T-cell (primary cell): ENCODE measurements at places on chromosomes 16 and 17. TPM values are rescaled to one million over a fixed set of nuclear protein-coding genes. Genes with fewer than 3 reads are reported as not detected.

FSCN2 gene
- total RNA-seq: 1.2 TPM

SLC16A13 gene
- total RNA-seq: 4.8 TPM

NPIPB6 gene
- total RNA-seq: 3.2 TPM

NOXO1 gene
- total RNA-seq: not detected

TBC1D3C gene
- total RNA-seq: not detected

SYT17 gene
- total RNA-seq: not detected

ABCA10 gene
- total RNA-seq: 2.4 TPM

UBE2G1 gene
- total RNA-seq: 49.6 TPM

UTS2R gene
- not detected for total RNA-seq

TMEM220 gene
- total RNA-seq: 3.5 TPM

IRF8 gene
- 15.4 TPM for total RNA-seq

CCL5 gene
- 124 TPM for total RNA-seq

- no peak for DNase-seq
Measured at GRCh38 chr17:45991341-45991740, 7.7 kb upstream of the STH start.

- DNase-seq: peak; percentile 65
Measured at GRCh38 chr16:88685156-88686061, 898 bp downstream of the SNAI3 start.

DNA sequence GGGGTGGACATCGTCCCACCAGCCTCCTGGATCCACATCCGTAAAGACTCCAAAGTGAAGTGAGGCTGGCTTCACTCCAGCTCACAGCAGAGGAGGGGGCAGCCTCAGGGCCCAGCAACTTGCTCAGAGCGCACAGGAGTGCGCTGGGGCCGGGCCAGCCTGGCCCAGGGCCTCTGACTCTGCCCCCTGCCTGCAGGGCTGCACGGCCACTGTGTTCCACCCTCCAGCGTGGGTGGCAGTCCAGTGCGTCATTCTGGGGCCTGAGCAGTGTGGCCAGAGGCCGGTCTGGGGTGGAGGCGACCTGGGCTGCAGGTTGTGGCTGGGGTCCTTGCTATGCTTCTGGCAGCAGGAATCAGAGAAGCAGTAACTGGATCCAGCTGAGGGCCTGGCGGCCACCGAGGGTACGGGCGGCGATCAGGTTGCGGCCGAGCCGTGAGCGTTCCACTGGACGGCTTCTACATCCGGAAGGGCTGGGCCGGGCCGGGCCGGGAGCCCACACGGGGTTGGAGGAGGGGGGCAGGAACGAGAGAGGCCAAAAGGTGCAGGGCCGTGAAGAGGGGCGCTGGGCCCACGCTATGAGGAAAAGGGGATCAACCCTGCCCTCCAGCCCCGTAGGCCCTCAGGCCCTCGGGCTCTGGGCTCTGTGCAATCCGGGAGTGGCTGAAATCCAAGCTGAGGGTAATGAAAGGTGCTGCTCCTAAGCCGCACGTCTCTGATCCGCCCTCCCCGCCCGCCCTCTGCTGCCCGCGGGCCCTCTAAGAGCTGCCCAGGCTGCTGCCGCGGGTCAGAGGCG, at the start of gene FSCN2:
FSCN2 (plus strand) TSS at position 787 of the 793 bp plus-strand sequence. CDS start 155 bp downstream, outside the sequence.
- no peak for DNase-seq

DNA sequence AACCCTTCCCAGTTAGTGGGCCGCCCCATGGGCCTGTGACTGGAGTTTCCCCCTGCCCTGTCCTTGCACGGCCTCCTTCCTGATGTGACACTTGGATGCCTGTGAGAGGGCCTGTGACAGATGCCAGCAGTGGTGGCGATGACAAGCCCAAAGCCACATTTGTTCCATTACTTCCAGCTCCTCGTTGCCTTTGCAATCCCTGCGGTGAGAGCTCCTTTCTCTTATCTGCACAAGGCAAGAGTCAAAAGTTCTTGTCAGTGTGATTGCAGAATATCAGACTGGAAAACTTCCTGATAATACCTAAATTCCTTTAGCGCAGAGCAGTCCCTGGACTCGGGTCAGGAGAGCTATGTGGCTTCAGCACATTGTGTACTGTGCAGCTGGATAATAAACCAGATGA, 54.4 kb upstream of the ARHGAP44 start:
- no peak for DNase-seq

DNA sequence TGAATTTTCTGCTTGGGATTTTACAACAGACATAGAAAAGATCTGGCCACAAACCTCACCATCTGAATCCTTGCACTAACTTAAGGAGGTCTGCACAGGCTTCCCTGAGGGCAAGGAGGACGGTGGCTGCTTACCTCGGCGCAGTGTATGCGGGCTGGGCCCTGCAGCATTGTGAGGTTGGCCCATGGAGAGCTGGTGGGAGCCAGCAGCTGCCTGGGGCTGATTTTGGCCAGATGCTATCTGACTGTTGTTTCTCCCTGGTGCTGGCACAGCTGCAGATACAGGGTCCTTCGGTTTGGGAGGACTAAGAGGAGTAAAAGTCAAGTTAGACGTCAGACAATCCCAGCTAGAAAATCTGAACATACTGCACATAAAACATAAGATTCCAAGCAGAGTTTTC, 79.8 kb downstream of the ARHGAP17 start:
- no peak for DNase-seq

DNA sequence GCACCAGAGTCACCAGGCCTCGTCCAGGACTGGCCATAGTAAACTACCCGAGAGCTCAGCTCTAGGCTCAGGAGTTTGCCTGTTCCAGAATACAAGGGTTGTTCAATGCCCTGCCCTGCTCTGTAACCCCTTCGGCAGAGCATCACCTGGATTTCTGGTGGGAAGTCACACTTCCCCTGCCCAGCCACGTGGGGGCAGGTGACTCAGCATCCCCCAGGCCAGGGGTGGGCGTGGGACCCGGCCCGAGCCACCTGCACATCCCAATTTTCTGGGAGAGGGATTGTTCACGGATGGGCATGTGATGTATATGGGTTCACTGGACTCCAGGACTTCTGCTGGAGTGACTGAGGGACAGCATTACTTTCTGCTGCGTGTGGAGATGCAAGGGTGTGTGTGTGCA, 25.8 kb downstream of the COX4I1 start:
- DNase-seq: no peak

GRCh38 chr17:37818689-37819088, 73.8 kb upstream of the HNF1B start:
- no peak for DNase-seq

DNA sequence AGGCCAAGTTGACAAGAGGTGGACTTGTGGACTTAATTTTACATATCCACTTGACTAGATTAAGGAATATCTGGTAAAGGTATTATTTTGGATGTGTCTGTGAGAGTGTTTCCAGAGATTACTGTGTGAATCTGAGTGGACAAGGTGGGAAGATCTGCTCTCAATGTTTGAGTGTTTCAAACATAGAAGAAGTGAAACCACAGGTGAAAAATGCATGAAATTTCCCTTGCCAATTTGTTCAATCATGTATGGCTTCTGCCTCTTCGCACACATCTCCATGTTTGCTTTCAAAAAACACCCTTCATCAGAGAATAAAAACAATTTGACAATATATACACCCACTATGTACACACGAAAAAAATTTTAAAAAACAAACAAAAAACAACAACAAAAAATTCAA, 152.7 kb downstream of the SALL1 start:
- DNase-seq: no peak

DNA sequence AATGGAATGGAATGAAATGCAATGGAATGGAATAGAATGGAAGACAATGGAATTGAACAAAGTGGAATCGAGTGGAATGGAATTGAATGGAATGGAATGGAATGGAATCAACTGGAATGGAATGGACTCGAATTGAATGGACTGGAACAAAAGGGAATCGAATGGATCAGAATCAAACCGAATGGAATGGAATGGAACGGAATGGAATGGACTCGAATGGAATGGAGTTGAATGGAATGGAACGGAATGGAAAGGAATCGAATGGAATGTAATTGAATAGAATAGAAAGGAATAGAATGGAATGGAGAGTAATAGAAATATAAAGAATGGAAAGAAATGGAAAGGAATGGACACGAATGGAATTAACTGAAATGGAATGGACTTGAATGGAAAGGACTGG, 475.2 kb upstream of the WSB1 start:
- no peak for DNase-seq

DNA sequence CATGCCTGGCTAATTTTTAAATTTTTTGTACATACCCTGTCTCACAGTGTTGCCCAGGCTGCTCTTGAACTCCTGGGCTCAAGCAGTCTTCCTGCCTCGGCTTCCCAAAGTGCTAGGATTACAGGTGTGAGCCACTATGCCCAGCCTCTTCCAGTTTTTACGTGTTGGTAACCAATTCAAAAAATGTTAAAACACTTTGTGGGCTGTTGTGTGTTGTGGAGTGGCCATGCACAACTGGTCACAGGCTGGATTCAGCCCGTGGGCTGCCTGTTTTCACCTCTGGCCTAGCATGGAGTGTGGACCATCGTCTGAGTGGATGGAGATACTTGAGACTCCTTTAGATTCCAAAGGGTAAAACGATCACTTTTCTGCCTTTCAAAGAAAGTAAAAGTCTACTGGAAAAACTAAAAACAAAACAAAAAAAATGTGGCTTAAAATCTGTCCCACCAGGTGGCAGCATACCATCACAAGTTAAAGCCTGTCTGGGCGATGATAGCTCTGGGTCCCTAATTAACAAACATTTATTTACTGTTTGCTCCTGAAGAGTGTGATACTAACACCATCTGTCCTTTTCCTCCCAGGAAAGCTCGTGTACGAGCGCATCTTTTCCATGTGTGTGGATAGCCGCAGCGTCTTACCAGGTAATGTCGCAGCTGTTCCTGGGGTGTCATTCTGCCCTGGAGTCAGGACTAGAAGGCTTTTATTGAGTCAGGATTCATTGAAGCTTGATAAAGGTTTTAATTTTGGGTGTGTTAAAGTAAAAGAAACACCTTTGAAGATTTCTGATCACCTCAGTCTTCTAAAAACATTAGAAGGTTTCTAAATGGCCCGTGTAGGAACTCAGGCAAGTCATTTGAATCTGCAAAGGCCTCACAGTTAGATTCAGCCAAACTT, 45.8 kb downstream of the VPS35L start:
- peak; percentile 14 for DNase-seq

- DNase-seq: no peak
Measured at GRCh38 chr17:55990332-55991006, 162.8 kb upstream of the ANKFN1 start.

DNA sequence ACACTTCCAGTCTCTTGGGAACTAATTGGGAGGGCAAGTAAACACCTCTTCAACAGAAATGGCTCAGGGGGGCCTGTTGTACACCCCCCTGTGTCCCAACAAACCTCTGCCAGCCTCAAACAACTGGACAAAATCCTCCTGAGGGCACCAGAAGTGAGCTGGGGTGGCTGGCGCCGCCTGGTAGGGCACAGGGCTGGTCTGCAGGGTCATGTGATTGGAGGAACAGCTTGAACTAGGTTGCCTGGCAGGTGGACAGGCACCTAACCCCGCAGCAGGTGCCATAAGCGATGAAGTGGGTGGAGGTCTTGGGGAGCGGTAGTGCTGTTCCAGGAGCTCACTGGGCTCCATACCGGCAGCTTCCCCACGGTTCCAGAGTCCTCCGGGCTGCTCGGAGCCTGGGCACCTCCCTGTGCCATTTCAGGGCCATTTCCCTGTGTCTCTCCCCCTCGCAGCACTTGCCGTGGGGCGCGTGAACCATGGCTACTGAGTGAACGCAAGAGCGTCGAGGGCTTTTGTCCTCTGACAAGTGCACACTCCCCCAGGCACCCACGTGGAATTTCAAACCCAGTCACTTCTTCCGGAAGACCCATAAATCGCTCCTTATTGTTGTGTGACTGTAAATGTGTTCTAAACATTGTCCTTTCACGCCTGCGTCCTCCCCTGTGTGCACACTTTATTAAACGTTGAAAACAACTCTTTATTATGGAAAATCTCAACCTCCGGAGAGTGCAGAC, 101.5 kb downstream of the SEC14L1 start:
- DNase-seq: no peak

DNA sequence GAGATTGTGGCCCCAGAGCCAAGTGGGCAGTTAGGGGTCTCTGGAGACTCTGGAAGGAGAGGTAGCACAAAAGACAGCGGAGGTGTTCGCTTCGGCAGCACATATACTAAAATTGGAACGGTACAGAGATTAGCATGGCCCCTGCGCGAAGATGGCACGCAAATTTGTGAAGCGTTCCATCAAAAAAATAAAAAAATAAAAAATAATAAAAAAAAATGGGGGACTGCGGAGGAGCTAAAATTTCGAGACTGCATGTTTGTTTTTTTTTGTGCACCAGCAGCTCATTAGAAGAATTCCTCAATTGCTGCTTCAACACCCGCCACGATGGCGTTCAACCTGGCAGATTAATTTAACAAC, 39.1 kb downstream of the IGF2BP1 start:
- no peak for DNase-seq

- no peak for DNase-seq
Measured at GRCh38 chr16:87826798-87827587, 42.3 kb downstream of the SLC7A5 start.

DNA sequence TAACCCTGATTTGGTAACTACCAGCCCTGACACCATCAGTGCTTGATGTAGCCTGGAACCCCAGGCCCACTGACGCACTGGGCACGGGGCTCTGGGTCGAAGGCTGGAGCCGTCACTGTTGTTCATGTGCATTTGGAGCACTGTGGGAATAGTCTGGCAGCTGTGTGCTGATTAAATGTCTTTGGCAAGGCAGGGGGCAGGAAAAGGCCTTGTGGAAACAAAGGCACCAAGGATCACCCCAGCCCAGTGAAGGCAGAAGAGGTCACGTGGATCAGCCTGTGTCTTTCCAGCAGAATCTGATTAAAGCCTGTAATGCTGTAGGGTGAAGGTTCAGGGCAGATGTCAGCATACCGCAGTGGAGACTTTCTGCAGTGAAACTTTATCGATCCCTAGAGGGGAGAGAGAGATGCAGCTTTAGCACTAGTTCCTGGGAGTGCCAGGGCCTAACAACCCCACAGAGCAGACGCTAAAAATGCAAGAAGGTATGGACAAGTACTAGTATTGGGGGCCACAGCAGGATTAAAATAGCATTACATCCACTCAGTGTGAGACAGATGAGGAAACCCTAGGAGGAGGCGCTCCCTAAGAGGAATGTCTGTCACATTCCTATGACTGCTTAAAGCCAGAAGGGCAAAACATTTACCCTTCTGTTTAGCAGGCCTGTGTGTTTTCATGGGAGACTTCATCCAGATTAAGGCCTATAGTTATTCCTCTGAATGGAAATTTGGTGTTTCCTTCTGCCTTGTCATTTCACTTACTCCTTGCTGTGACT, 9.7 kb downstream of the ZNHIT3 start:
- no peak for DNase-seq

DNA sequence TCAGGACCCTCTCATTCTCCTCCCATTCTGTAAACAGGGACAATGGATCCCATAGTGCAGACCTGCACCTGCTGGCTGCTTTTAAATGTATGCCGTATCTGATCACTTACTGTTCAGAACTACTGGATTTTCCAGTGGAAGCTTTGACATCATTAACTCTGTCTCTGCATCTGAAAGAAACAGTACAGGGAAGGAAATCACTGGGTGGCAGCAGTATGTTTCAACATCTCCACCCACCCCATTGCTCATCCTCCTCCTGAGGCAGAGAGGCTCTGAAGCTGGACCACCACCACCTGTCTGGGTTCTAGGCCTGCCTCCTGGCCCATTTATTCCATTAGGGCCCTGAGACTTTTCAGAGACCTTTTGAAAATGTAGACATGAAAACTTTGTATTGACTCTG, 2.6 kb downstream of the CCL15 start:
- no peak for DNase-seq
